ENCODE measurements at places on chromosomes 3 and 15. TPM values are rescaled to one million over a fixed set of nuclear protein-coding genes. Genes with fewer than 3 reads are reported as not detected.
A peak's percentile ranks its signal among the peaks of the same experiment; 100 is the strongest.

DNA sequence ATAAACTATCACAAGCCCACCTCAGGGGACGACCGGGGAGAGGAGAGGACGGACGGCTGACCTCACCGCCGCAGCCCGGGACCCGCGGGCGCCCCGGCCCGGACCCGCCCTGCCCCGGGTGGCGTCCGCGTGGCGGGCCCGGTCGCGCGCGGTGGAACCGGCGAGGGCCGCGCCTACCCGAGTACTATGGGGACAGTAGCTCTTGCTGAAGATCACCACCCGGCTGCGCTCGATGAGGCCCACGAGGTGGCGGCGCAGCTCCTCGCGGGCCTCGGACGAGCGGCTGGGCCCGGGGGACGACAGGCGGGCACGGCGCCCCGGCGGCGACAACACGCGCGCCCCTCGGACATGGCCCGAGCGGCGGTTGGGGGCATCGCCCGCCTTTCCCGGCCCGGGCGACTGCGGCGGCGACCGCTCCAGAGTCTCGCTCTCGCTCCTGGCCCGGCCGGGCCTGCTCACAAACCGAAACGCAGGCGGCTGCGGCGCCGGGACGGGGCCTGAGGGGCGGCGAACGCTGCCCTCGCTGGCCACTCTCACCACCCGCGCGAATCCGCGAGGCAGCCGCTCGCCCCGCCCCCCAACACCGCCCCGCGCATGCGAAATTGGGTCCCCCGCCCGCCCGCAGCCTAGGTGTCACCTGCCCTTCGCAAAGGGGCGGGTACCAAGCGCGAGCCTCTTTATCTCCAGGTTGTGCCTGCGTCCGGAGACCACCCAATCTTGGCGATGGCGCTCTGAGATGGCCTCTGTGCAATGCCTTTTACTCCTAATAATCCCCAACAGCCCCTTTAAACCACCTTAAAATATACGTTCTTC, at the start of gene TXNRD3:
TXNRD3 (minus strand) TSS at position 554 of the 813 bp plus-strand sequence.
- peak; percentile 82 for DNase-seq

DNA sequence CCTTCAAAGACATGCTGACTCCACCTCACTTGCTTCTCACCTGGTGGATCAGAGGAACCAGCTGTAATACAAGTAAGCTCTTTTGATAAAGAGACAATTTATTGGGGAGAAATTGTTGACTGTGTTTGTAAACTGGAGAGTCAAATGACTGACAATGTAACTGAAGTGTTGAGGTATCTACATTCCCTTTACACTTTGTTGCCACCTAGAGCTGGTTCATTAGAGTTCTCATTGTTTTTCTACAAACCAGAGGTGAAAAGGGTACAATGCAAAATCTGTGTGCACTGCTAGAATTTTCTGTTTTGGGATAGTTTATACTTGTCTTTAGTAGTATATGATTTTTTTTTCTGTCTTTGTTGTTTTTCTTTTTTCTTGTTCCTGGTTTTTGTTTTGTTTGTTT, 8.7 kb upstream of the LRRC58 start:
- DNase-seq: no peak

- DNase-seq: no peak
These were observed 23.8 kb downstream of the SEMA6D start for GRCh38 chr15:47741082-47741481.

DNA sequence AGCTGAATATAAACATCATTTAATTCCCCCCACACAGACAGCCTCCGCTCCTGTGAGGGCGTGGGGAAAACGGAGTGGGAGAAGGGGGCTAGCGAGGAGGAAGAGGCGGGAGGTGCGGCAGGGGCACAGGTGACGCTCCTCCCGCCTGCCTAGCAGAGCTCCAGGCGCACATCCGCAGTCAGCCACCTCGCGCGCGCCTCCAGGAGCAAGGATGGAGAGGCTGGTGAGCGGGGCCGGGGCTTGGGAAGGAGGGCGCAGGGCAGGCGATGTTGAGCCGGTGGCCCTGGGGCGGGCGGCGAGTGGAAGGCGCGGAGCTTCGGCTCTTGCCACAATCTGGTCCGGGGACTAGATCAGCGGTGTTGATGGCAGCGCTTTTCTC, at the start of gene CD200:
CD200 (plus strand) TSS at position 155 of the 379 bp plus-strand sequence; CDS start at position 212, 57 bp downstream.
- peak; percentile 84 for DNase-seq

GRCh38 chr3:109152320-109152719, 15.8 kb downstream of the C3orf85 start:
- DNase-seq: no peak

DNA sequence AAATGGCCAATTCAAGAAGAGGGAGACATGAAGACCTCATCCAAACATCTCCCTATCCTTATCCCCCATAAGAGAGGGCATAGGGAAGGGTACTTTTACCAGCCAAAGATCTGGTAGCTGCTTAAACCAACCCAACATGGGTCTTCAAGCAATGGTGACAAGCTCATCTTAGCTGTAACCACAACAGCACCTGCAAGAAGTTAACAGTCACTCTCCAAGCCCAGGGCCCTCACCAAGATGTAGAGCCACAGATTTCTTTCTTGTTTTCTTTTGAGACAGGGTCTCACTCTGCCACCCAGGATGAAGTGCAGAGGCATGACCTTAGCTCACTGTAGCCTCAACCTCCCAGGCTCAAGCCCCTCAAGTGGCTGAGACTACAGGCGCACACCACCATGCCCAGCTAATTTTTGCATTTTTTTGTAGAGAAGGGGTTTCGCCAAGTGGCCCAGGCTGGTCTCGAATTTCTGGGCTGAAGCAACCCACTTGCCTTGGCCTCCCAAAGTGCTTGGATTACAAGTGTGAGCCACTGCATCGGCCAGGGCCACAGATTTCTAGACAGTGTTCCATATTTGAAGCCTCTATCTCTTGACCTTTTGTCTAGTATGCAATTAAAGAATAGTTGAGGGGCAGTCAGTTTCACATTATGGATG, 57.1 kb downstream of the DHX30 start:
- DNase-seq: no peak

DNA sequence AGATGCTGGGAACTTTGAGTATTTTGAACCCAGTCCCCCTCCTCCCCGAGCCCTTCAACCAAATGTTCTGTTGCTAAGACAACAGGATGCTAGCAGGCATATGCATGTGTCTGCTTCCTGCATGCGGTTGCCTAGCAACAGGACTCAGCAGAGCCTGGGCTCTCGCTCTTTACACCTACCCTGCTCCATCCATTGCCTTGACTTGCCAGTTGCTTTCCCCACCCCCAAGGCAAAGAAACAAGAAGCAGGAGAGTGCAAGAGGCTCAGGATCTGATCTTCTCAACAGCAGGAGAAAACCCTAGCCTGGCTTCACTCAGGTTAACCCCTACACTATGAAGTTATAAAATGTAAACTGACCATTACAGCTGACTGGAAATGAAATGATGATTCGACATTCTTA, 393.0 kb downstream of the IGSF11 start:
- peak; percentile 66 for DNase-seq

- DNase-seq: no peak
These were observed 608.3 kb downstream of the RBMS3 start for GRCh38 chr3:29889215-29889614.

GRCh38 chr3:164488893-164489292, 589.4 kb downstream of the SI start:
- DNase-seq: no peak

DNA sequence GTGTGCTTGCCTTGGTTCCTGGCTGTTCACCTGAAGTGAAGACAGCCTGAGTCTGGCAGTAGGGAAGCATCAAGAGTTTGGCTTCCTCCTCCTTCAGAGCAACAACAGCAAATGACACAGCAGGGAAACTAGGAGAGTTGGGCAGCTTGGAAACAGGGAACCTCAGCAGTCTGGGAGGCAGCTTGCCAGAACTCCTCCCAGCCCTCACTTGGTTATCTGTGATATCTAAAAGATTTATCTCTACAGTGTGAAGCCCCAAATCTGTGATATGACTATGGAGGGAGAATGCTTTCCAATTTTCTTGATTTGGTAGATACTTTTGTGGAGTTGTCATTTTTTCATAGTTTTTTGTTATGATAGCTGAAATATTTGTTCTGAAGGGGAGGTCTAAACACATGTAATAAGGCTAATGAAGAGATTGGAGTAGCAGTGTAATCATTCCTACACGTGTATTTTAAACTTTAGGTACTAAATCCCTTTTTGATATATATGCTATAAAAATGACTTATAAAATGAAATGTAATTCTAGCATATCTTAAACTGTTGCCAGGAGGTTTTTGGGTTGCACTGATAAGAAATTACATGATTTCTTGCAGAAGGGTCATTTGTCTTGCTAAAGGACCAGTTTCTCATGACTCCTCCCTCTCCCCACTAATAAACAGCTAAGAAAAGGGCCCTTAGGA, 20.8 kb downstream of the UBE2E1 start:
- no peak for DNase-seq

GRCh38 chr3:124774327-124774718, 44.1 kb downstream of the UMPS start:
- peak; percentile 65 for DNase-seq

DNA sequence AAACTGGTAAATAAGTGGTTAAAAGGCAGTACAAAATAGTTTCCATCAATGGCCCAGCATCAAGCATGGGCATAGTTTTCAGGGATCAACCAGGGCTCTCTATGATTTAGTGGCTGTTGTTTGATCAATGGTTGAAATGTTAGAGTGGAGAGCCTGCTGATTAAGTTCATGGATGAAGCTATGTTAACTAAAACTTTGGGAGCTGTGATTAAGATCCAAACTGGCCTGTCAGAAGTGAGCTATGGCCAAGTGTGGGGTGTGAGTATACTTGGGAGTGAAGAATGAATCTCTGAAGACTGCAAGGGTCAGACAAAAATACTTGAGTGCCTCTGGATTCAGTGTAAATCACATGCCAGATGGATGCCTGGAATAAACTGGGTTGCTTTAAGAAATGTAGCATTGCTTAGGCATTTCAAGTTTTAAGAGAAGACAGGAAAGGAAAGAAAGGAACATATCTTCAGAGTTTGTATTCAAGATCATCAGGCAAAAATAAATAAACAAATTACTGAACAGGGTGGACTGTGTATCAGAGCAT, 422.2 kb upstream of the ADAMTS9 start:
- DNase-seq: no peak

DNA sequence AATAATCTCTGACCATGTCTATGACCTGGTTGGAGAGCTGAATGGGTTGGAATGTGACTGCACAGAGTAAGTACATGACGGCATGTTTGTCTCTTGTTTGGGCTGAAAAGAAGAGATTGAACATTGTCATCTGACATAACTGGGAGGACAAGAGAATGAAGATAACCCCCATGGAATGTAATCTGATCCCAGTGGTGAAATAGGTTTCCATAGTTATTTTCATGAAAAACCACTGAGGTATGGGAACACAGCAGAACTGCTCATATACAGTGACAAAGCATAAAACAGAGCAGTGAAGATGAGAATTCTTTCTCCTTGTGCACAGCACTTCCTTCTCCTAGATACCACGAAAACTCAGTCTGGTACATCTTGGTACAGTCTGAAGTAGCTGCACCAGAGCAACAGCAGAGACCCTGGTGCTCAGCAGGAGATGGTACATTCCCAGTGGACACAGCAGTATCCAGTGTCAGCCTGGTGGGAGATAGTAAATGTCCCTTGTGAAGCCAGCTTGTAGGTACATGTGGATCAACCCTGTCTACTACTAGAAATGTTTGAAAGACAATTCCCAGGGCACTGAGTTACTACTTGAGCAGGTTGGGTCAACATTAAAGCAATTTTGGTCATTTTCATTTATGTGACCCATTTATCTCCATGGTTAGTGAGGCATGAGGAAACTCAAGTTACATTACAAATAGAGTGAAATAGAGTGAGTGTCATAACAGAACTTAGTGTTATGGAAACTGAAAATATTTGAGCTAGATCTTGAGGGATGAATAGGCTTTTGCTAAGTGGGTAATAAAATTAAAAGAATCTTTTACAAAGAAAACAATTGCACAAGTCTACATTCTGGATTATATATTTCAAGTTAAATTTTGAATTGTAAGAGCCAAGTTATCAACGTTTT, 178.3 kb downstream of the SUCNR1 start:
- DNase-seq: no peak

GRCh38 chr3:127422663-127423375, 135.0 kb upstream of the PRR20G start:
- no peak for DNase-seq

DNA sequence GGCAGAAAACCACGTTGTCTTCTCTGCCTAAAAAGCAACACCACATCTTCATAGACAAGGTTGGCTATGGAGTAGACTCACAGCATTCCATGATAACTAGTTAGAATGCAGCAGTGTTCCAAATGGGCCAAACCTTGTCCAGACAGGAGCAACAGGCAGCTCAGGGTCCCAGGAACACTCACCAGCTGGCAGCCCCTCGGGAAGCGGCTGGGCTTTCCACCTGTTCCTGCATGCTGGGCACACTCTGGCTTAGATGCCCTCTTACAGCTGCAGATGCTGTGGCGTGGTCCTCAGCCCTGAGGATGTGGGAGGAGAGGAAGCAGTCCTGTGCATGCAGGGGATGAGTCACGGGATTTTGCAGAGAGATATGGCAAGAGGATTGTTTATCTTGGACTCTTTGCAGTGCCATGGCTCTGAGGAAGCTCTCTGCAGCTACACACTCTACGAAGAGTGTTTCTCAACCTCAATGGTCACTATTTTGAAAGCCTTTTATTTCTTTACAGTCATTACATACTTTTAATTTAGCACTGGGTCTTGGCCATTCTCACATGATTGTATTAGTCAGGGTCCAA, 11.3 kb downstream of the NRROS start:
- peak; percentile 30 for DNase-seq

- no peak for DNase-seq
These were observed 28.2 kb downstream of the UBE3A start for GRCh38 chr15:25410649-25411048.

DNA sequence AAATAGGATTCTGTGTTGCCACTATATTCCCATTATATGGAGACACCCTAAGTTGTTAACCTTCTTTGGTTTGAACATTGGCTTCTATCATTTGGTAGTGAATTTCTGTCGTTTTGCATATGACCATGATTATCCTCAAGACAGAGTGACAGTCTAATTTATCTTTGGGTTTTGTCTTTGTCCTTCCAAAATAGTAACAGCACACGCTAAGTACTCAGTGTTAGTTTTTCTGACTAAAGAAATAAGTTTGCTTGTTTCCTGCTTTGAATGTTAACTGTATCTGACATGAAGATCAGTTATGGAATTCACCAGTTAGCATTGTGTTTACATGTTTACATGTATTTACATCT, 352.5 kb upstream of the GRM7 start:
- DNase-seq: no peak

GRCh38 chr15:38743147-38743546, 178.5 kb upstream of the RASGRP1 start:
- no peak for DNase-seq

DNA sequence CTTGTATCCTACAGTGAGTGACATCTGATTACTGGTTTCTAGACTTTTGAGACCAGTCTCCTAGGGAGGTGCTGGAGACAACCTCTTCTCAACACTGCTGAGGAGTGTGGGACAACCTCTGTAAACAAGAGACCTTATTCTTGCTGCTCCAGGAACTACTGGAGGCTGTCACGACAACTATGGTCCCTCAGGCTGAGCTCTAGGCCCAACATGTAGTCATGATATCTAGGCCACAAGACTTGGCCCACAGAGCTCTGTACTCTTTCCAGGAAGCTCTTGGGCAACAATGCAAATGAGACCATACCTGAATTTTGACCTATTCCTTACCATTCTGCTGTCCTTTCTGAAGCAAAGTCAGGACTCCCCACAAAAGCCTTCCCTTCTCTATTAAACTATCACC, 24.3 kb upstream of the HEG1 start:
- no peak for DNase-seq

GRCh38 chr3:65439641-65440284, 599.0 kb downstream of the MAGI1 start:
- DNase-seq: peak; percentile 85

SKIC8 gene
- total RNA-seq: 45.2 TPM

PLA1A gene
- 0.31 TPM for total RNA-seq

LRTM1 gene
- 84.2 TPM for total RNA-seq

SHF gene
- total RNA-seq: 7.3 TPM

PPP1R14D gene
- total RNA-seq: not detected

YEATS2 gene
- 36.5 TPM for total RNA-seq

MED12L gene
- 8.5 TPM for total RNA-seq

REC114 gene
- not detected for total RNA-seq

GRM2 gene
- 0.21 TPM for total RNA-seq
